ENCODE measurements at places on chromosomes 1 and 21.

DNA sequence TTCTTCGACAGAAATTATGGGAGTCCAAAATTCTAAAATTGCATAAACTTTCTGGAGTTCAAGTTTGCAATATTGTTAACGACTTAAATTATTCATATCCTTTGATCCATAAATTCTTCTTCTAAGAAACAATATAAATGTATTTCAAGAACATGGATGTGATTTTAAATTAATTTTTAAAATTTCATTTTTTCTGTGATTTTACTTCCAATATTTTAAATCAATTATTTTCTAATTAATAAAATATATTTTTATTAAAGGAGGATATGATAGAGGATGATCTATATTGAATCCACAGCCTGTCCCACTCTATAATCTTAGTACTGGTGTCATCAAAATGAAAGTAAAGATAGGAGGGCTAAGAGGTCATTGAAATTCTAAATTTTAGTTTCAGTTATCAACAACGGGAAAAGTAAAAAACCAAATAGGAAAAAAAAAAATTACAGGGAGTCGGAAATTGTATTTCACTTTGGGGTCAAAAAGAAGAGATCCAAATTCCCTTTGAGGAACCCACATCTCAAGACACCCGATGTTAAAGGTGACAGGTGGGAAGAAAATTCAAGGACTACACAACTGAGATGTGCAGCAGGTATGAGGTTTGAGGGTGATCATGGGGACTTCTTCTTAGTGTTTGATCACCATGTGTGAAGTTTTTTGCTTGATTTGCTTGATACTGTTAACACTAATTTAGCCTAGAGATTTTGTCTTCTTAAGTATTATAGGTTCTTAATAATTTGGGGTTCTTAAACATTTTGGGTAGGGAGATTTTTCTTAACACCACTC, 154.8 kb upstream of the RGS18 start:
- no peak for DNase-seq

- DNase-seq, result peak; percentile 99
Observed at GRCh38 chr1:62436466-62437272, at the start of gene USP1. TSS of gene USP1 (plus strand) at chr1:62437049. CDS start at chr1:62439868, 2,819 bp downstream.

GRCh38 chr21:29638761-29639327, 301.0 kb downstream of the GRIK1 start:
- DNase-seq, result no peak

DNA sequence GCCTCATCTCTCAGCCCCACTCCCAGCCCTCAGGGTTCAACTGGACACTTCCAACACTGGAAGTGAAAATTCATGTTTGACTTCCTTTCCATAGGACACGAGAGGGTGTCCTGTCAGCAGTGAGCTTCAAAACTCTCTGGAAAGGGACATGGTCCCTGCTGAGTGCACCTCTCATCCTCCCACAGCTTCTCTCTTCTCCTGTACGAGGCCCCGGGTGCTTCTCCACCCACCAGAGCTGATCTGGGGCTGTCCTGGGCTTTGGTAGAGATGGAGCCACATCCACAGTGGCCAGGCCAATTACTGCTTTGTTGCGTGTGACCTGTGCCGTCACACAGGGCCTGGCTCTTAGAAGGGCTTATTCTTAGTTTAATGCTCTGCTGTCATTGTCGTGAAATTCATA, 182.3 kb downstream of the RRAGC start:
- DNase-seq, result no peak

- DNase-seq, result no peak
Observed at GRCh38 chr1:64246294-64246917, 43.0 kb downstream of the UBE2U start.

DNA sequence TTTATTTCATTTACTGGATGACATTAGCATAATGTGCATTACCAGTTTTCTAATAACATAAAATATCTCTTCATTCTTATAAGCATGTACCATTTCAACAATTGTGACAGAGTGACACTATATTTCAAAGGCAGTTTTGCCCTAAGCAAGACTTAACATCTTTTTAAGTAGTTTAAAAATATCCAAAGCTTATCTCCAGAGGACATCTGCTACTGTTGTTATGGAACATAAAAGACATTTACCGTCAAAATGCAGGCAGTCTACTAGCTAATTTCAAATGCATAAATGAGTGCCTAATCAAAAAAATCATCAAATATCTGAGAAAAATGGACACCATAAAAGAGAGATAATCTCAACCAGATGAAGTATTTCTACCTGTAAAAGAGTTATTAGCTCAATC, 782.4 kb upstream of the BRINP3 start:
- no peak for DNase-seq

DNA sequence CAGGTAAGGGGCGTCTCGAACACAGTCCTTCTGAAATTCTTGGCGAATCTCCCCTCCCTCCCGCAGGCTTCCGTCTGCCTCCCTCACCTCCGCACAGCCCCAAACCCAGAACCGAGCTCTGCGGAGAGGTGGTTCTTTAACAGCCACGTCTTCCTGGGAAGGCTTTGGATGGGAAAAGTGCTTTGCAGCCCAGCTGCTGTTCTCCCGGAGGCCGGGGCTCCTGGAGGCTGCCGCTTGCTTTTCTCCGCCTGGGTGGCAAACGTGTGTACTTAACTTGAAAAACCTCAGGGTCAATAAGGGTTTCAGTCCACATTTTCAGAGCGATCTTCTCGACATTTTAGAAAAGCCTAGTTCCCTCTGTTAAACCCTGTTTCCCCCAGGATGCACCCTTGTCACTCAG, 109.3 kb downstream of the PRDM16 start:
- DNase-seq, result no peak

DNA sequence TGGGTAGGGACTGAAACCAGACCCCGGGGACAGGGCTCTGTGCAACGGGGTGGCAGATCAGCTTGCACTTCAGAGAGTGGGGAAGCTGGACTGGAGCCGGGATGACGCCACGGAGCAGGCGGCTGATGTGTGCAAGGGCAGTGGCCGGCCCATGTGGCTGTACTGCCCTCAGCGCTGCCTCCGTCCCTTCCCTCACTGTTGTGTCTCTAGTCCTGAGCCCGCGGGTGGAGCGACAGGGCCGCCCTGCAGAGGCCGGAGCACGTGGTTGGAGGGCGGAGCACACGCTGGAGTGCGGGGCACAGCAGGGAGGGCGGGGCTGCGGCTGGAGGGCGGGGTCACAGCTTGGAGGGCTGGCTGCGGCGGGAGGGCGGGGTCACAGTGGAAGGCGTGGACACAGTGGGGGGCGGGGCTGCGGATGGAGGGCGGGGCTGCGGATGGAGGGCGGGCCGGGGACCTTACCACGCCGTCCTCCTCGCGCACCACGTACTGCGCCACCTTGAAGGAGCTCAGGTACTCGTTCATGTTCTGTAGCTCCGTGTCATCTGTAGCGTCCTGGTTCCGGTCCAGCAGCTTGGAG, 52.4 kb downstream of the CHD5 start:
- peak; percentile 38 for DNase-seq

- DNase-seq, result no peak
Observed at GRCh38 chr1:33460947-33461629, 11.4 kb upstream of the ZSCAN20 start.

- no peak for DNase-seq
Observed at GRCh38 chr21:44434936-44435635, 20.2 kb upstream of the LRRC3 start.

DNA sequence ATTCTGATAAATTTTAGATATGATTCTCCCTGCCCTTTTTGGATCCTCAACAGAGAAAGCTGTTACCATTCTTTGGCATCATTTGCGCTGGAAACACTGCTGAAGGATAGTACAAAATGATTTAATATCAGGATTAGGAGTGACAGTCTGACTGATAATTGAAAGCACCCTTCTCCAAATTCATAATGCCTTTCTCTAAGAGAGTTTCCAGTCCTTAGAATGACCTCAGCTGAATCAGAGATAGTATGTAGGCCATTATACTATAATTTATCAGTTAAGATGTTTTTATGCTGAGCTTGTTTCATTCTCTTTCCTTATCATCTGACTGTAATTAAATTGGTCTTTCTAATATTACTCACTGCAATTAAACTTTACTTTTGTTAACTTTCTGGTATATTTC, 166.7 kb downstream of the ZNF326 start:
- DNase-seq, result no peak

DNA sequence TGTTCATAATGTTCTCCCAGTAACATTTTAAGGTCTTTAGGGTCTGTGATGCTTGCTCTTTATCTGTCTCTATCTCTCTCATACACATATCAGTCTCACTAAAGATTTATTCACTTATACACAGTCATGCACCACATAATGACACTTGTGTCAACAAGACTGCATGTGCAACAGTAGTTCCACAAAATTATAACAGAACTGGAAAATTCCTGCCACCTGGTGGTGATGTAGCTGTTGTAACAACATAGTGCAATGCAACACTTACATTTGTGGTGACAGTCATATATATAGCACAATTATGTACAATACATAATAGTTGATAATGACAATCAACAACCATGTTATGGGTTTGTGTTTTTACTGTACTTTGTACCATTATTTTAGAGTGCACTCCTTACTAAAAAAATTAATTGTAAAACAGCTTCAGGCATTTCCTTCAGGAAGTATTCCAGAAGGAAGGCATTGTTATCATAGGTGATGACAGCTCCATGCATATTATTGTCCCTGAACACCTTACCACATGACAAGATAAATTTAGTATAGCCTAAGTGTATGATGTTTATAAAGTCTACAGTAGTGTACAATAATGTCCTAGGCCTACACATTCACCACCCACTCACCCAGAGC, 8.1 kb downstream of the TDRD5 start:
- DNase-seq, result no peak

- DNase-seq, result no peak
Observed at GRCh38 chr1:63569640-63570316, 23.4 kb upstream of the PGM1 start.

- DNase-seq, result no peak
Observed at GRCh38 chr1:84985365-84985764, 11.5 kb downstream of the MCOLN2 start.

- DNase-seq, result no peak
Observed at GRCh38 chr21:37413553-37414291, 47.1 kb downstream of the DYRK1A start.

GRCh38 chr1:243848858-243849420, 1.1 kb downstream of the AKT3 start:
- peak; percentile 61 for DNase-seq

DNA sequence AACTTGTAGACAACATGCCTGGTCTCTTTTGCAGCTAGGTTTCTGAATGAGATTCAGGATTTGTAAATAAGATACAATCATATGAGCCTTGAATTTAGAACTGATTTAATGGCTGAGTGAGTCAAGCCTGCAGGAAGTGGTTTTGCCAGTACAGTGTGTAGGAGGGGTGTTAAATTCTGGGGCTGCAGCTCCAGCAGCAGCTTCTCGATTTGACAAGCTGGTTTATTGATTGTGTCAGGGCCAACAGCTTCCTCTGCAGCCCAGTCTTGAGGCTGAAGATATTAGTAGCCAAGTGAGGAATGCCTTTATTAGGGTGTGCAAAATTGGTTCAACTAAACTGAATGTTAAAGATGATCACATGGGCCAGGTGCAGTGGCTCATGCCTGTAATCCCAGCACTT, 11.5 kb upstream of the PLA2G5 start:
- DNase-seq, result peak; percentile 38

DNA sequence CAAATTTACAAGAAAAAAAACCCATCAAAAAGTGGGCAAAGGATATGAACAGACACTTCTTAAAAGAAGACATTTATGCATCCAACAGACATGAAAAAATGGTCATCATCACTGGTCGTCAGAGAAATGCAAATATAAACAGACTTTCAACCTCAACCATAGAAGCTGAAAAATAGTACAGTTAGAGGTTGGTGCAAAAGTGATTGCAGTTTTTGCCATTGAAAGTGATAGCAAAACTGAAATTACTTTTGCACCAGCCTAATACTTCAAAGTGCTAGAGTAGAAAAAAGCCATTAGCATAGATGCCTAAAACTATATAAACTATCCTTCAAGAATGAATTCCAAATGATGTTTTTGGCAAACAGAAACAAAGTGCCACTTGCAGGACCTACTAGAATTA, 365.8 kb upstream of the DPYD start:
- no peak for DNase-seq

- DNase-seq, result no peak
Observed at GRCh38 chr1:145695821-145696629, 11.1 kb downstream of the PDZK1 start.

- DNase-seq, result no peak
Observed at GRCh38 chr1:204203206-204203767, 7.0 kb upstream of the KISS1 start.

- DNase-seq, result no peak
Observed at GRCh38 chr1:165344198-165344597, 12.3 kb downstream of the LMX1A start.

DNA sequence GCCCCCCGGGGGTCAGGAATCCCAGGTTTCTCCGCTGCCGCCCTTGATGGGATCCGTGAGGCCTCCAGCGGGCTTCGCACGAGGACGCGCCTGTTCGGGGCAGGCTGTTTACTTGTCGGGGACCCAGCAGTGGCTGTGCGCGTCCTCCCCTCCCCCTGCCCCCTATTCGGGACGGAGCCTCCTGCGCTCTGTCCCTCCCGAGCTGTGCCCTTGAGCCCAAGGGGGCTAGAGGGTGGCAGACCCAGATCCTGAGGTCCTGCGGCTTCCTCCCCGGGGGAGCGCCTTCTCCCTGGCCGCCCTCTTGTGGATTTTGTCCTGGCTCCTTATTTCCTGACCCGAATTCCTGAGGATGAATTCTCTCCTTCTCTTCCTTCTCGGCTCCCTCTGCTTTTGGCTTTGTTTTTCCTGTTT, 38.4 kb downstream of the PIK3CD start:
- no peak for DNase-seq

- no peak for DNase-seq
Observed at GRCh38 chr21:21436012-21436534, 437.9 kb downstream of the NCAM2 start.

GRCh38 chr1:168468822-168469221, 75.0 kb downstream of the XCL2 start:
- DNase-seq, result no peak

DNA sequence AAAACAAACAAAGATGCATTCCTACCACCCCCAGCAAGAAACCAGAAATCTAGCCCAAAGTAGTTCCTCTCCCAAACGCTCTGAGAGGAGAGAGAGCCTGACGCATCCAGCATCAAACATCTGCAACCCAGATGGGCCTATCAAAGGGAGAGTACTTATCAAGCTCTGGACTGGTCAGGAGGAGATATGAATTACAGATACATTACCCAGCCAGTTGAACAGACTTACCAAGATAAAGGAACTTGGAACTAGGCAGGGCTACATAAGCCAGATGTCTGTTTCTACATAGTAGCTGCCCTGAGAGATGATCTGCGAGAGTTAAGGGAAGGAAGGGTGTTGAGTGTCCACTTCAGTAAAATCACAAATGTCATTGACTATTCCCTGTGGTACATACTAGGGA, 138.4 kb downstream of the PAPPA2 start:
- no peak for DNase-seq

- no peak for DNase-seq
Observed at GRCh38 chr1:216482620-216483019, 59.4 kb upstream of the USH2A start.

- DNase-seq, result no peak
Observed at GRCh38 chr1:91080650-91081049, 58.8 kb upstream of the ZNF644 start.

Measured in amygdala (tissue), 56 donors.